ENCODE measurements at places on chromosomes 11 and 22. TPM values are rescaled to one million over a fixed set of nuclear protein-coding genes. Genes with fewer than 3 reads are reported as not detected.

- peaks cover 24% of the 10 kb centered on the region for H3K36me3 ChIP-seq
- no peaks in the 10 kb centered on the region for H3K27me3 ChIP-seq
- H3K4me3 ChIP-seq = no peak overlapping the region
- no peak overlapping the region for H3K27ac ChIP-seq
- no peaks in the 10 kb centered on the region for H3K4me1 ChIP-seq
Observed at GRCh38 chr11:70331901-70332300, 61.4 kb downstream of the PPFIA1 start.

- peak; percentile 53 for DNase-seq
- no peak overlapping the region for H3K4me3 ChIP-seq
- H3K27ac ChIP-seq = no peak overlapping the region
- no peaks in the 10 kb centered on the region for H3K4me1 ChIP-seq
- no peaks in the 10 kb centered on the region for H3K36me3 ChIP-seq
- no peaks in the 10 kb centered on the region for H3K27me3 ChIP-seq
Observed at GRCh38 chr11:5476186-5476819, 12.2 kb upstream of the OR52D1 start.

GRCh38 chr11:26112264-26112663 lies 219.7 kb upstream of the ANO3 start:
- H3K27me3 ChIP-seq = no peaks in the 10 kb centered on the region
- H3K4me1 ChIP-seq = no peaks in the 10 kb centered on the region
- H3K27ac ChIP-seq = no peak overlapping the region
- DNase-seq = no peak
- H3K4me3 ChIP-seq = no peak overlapping the region

DNA sequence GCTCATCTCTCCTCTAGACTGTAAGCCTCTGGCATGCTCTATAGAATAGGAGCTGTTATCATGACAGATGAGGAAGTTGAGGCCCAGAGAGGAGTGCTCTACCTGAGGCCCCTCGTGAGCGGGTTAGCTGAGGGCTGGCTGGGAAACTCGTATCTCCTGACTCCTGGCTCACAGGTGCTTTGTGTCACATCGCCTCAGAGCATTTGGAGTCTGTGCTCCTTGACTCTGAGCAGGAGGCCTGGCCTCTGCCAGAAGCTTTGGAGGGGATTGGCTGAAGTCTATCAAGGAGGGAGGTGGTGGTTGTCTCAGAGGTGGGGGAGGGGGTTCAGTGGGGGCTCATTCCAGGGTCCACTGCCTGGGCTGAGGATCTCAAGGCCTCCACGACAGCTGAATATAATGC lies 7.4 kb downstream of the KCNC1 start:
- H3K4me3 ChIP-seq = no peak overlapping the region
- H3K27ac ChIP-seq = no peak overlapping the region

SMC1B gene
- not detected for total RNA-seq

MS4A14 gene
- 4.1 TPM for total RNA-seq

DNA sequence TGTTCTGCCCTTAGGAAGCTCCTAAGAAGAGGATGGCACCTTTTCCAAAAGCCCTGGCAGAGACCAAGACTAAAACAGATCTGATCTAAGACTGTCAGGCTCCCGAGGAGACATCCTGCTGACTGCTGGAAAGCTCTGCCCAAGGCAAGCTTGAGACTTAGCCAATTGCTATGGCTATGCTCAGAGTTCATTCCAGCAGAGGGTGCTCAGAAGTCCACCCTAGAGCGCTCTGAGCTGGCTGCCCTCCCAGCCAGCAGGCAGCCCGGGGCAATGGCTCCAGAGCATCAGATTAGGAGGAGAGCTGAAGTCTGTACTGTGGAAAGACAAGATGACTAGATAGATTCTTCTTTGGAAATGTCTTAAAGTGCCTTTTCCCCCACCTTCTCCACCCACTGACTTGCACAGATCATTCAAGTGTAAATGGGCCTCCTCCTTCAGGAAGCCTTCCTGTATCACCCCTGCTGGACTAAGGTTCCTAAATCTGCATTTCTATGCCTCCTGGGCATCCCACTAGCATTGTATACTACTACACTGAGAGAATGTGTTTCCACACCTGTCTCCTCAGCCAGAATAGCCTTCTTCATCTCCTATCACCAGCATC lies 23.4 kb downstream of the LRRC55 start:
- no peaks in the 10 kb centered on the region for H3K36me3 ChIP-seq
- no peak overlapping the region for H3K4me3 ChIP-seq
- H3K27ac ChIP-seq = no peak overlapping the region
- H3K4me1 ChIP-seq = no peaks in the 10 kb centered on the region
- no peaks in the 10 kb centered on the region for H3K27me3 ChIP-seq

NCR3LG1 gene
- total RNA-seq = 2.9 TPM

SPECC1L gene
- total RNA-seq = 92.0 TPM

- H3K27ac ChIP-seq = no peak overlapping the region
- no peaks in the 10 kb centered on the region for H3K27me3 ChIP-seq
- H3K36me3 ChIP-seq = no peaks in the 10 kb centered on the region
- no peak overlapping the region for H3K4me3 ChIP-seq
- H3K4me1 ChIP-seq = no peaks in the 10 kb centered on the region
Observed at GRCh38 chr22:45230026-45230721, 10.5 kb downstream of the KIAA0930 start.

TCN2 gene
- total RNA-seq = 30.8 TPM

SEPTIN3 gene
- 0.68 TPM for total RNA-seq

GRCh38 chr11:66123902-66124301 lies 53.8 kb downstream of the PACS1 start:
- no peak overlapping the region for H3K4me3 ChIP-seq
- no peak overlapping the region for H3K27ac ChIP-seq
- no peaks in the 10 kb centered on the region for H3K36me3 ChIP-seq
- H3K27me3 ChIP-seq = no peaks in the 10 kb centered on the region
- DNase-seq = no peak
- H3K4me1 ChIP-seq = no peaks in the 10 kb centered on the region

SMIM38 gene
- 1.6 TPM for total RNA-seq

FAM89B gene
- 64.3 TPM for total RNA-seq

GRCh38 chr22:43100225-43100624 lies 10.3 kb upstream of the BIK start:
- DNase-seq = no peak
- no peaks in the 10 kb centered on the region for H3K27me3 ChIP-seq
- no peak overlapping the region for H3K27ac ChIP-seq
- H3K4me1 ChIP-seq = no peaks in the 10 kb centered on the region
- no peaks in the 10 kb centered on the region for H3K36me3 ChIP-seq
- no peak overlapping the region for H3K4me3 ChIP-seq

- no peak for DNase-seq
- no peaks in the 10 kb centered on the region for H3K27me3 ChIP-seq
- no peak overlapping the region for H3K4me3 ChIP-seq
- H3K36me3 ChIP-seq = no peaks in the 10 kb centered on the region
- H3K27ac ChIP-seq = no peak overlapping the region
- no peaks in the 10 kb centered on the region for H3K4me1 ChIP-seq
Observed at GRCh38 chr11:126538071-126538470, 182.6 kb downstream of the ST3GAL4 start.

POTEH gene
- not detected for total RNA-seq

DNA sequence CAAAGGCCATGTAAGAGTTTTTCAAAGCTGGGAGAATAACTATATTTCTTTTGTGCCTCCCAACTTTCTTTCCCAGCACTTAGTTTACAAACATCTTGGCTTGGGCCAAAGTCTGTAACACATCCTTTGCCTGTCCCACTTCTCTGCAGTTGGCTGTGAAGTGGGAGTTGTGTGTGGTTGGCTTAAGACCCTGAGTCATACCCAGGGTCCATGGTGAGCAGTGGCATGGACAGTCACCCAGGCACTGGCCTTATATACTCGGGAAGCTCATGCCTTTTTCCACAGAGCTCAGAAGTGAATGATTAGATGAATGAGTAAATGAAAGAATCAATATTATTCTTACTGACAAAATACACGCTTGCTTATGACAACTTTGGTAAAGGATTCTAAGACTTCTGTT lies 231.4 kb downstream of the BLID start:
- peaks cover 4% of the 10 kb centered on the region for H3K4me1 ChIP-seq
- H3K27me3 ChIP-seq = no peaks in the 10 kb centered on the region
- H3K36me3 ChIP-seq = no peaks in the 10 kb centered on the region
- no peak overlapping the region for H3K27ac ChIP-seq

DNA sequence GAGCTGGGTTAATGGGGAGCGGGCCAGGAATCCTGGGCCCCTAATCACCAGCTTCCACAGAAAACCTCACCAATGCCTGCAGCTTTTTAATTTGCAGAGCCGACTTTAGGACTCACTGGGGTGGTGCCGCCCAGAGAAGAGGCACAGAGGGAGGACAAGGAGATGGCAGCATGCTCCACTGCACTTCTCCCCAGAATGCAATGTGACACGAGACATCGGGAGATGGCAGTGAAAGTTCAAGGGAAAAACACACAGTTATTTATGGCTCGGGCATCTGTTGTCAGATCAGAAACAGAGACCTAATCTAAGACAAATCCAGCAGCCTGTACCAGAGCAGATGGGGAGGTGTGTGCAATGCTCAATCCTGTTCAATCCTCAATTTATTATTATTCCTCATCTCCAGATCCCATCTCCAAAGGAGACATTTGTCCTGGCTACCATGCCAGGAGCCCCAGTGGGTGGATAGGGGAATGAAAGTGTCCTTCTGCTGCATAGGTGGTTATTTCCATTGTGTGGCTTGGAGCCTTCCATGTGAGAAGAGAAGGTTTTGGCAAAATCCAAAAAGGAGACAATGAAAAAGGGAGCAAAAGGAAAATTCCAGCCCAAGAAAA lies 250.0 kb downstream of the NXPE2 start:
- no peaks in the 10 kb centered on the region for H3K27me3 ChIP-seq
- no peaks in the 10 kb centered on the region for H3K4me1 ChIP-seq
- no peak overlapping the region for H3K4me3 ChIP-seq
- no peak for DNase-seq
- H3K36me3 ChIP-seq = no peaks in the 10 kb centered on the region
- H3K27ac ChIP-seq = no peak overlapping the region

GRCh38 chr22:40817737-40818136 lies 1.4 kb downstream of the SLC25A17 start:
- H3K27me3 ChIP-seq = no peaks in the 10 kb centered on the region
- H3K4me1 ChIP-seq = peaks cover 4% of the 10 kb centered on the region
- H3K27ac ChIP-seq = no peak overlapping the region
- no peaks in the 10 kb centered on the region for H3K36me3 ChIP-seq

- peak overlapping the region; percentile 52 for H3K4me3 ChIP-seq
- peak; percentile 68 for DNase-seq
- no peak overlapping the region for H3K27ac ChIP-seq
- no peaks in the 10 kb centered on the region for H3K27me3 ChIP-seq
- H3K36me3 ChIP-seq = no peaks in the 10 kb centered on the region
- peaks cover 6% of the 10 kb centered on the region for H3K4me1 ChIP-seq
Observed at GRCh38 chr22:36775586-36775963, 344 bp downstream of the IFT27 start.

- no peak overlapping the region for H3K4me3 ChIP-seq
- H3K4me1 ChIP-seq = no peaks in the 10 kb centered on the region
- DNase-seq = peak; percentile 72
- no peak overlapping the region for H3K27ac ChIP-seq
Observed at GRCh38 chr11:1194231-1194976, 28.5 kb upstream of the MUC5B start.

GRCh38 chr11:105046898-105047579 lies 1.9 kb upstream of the CARD16 start:
- no peaks in the 10 kb centered on the region for H3K27me3 ChIP-seq
- H3K27ac ChIP-seq = no peak overlapping the region
- no peaks in the 10 kb centered on the region for H3K4me1 ChIP-seq
- H3K4me3 ChIP-seq = no peak overlapping the region

FAM111B gene
- 0.87 TPM for total RNA-seq

OSBP2 gene
- total RNA-seq = 1.1 TPM

IFTAP gene
- total RNA-seq = 17.2 TPM

- no peaks in the 10 kb centered on the region for H3K27me3 ChIP-seq
- no peak for DNase-seq
- H3K36me3 ChIP-seq = no peaks in the 10 kb centered on the region
- no peak overlapping the region for H3K4me3 ChIP-seq
- H3K27ac ChIP-seq = no peak overlapping the region
Observed at GRCh38 chr11:95072948-95073347, 6.2 kb downstream of the SRSF8 start.

SCUBE1 gene
- 5.4 TPM for total RNA-seq

- no peak for DNase-seq
- no peak overlapping the region for H3K27ac ChIP-seq
- H3K27me3 ChIP-seq = no peaks in the 10 kb centered on the region
- H3K36me3 ChIP-seq = no peaks in the 10 kb centered on the region
- H3K4me1 ChIP-seq = no peaks in the 10 kb centered on the region
Observed at GRCh38 chr11:2709429-2709828, 9.6 kb upstream of the KCNQ1OT1 start.

GRCh38 chr11:66012371-66012945 lies 650 bp downstream of the CST6 start:
- H3K4me3 ChIP-seq = no peak overlapping the region
- no peaks in the 10 kb centered on the region for H3K36me3 ChIP-seq
- peak overlapping the region; percentile 59 for H3K27ac ChIP-seq
- no peak for DNase-seq

DNA sequence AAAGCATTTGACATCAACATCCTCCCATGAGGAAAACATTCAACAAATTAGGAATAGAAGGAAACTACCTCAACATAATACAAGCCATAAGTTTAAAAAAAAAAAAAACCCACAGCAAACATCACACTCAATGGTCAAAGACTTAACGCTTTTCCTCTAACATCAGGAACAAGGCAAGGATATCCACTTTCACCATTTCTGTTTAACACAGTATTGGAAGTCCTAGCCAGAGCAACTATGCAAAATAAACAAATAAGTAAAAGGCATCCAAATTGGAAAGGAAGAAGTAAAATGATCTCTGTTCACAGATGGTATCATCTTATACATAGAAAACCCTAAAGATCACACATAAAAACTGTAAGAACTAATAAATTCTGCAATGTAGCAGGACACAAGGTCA lies 13.1 kb downstream of the FXYD6 start:
- no peak overlapping the region for H3K4me3 ChIP-seq
- no peak overlapping the region for H3K27ac ChIP-seq
- no peaks in the 10 kb centered on the region for H3K27me3 ChIP-seq
- H3K36me3 ChIP-seq = no peaks in the 10 kb centered on the region
- H3K4me1 ChIP-seq = no peaks in the 10 kb centered on the region

Measured in aorta (tissue), 5 donors.